ENCODE measurements at places on chromosomes 1 and 21. TPM values are rescaled to one million over a fixed set of nuclear protein-coding genes. Genes with fewer than 3 reads are reported as not detected.

Gene IFNGR2
- 46.1 TPM for total RNA-seq

Gene PWP2
- total RNA-seq, result 8.6 TPM

DNA sequence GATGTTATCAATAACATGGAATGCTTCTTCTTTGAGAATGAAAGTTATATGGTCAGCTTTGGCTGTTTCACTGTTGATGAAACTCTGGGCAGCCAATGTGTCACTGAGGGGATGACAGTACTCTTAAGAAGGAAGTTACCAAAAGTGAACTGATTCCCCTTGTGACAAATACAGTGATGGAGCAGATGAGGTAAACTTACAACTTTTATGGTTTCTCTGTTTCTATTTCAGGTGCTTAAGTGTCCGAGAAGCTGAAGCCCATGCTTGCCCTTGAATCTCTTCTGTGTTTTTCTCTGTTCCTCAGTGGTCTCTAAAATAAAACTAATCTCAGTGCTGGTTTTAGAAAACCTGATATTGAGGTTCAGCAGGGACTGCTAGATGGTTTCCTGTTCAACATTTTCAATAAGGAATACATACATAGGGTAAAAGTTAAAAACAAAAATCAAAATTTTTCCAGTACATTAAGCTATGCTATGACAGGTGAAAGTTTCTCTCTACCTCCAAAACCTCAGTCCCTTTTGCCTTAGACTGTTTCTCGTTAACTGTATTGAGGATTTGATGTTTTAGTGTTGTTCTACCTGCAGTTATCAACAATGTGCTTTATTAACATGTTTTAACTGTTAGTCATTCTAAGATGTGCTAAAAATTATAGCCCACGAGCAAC is 454.4 kb upstream of the ADGRL4 start:
- DNase-seq, result no peak

DNA sequence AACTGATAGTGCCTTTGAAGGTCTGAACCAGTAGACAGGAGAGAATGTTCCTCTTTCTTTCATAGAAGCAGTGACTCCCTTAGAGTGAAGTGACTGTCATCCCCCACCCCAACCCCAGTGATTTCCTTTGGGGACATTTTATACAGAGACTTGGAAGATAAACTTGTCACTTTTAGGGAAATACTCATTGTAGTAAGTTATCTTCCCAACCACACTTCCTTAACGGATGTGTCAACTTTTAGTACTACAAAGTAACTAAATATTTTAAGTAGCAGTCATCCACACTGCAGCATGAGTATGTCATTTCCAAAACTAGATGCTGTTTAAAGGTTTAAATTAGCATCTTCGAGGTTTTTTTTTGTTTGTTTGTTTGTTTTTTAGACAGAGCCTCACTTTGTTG is 13.7 kb downstream of the LRRC8B start:
- DNase-seq, result no peak

GRCh38 chr1:82586473-82586872 is 785.7 kb downstream of the ADGRL2 start:
- DNase-seq, result no peak

- no peak for DNase-seq
Observed at GRCh38 chr1:59214248-59215208, 82.4 kb upstream of the FGGY start.

DNA sequence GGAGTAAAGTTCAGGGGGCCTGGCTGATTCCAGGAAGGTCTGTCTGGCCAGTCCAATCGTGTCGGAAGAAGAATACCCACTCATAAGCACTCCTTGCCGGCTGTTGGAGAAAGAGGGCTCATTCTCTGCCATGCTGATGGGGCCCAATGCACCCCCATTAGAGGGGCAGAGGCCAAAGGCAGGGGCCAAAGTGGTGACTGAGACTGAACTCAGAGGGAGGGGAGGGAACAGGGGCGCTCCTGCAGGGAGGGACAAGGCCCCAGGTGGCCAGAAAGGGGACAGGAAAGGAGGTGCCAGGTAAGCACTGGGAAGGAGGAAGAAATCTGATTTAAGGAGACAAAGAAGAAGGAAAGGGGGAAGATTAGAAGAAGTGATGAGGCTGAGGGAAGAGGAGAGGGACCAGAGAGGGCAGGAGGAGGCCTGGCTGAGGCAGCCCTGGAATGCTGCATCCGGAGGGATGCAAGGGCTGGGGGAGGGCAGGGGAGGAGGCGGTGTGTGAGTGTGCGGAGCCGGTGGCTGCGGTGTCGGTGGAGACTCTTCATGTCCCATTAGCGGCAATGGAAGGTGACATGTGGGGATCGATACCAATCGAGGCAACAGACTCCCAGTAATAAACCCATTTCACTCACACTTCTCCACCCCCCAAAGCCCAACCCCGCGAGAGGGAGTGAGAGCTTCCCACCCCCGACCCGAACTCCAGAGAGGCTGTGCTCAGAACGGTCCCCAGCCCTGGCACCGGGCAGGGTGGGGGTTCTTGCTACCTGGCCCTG is 12.0 kb upstream of the ETV3L start:
- peak; percentile 88 for DNase-seq

Gene GBP7
- total RNA-seq, result not detected

DNA sequence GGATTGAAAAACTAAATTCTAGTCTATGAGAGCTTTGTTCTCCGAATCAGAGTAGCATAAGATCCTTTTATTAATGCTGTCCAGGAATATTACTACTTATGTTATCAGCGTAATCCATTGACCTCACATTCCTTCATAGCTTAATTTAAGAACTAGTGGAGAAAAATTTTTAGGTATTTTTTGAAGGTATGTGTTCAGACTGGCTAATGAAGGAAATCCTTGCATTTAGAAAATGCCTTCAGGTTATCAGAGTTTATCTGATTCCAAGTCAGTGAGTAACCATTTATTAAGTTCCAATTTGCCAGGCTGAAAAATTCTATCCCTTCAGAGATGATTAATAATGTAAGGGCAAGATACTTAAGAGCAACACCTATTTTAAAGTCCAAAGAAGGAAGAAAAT is 338.2 kb upstream of the B3GALT2 start:
- DNase-seq, result no peak

GRCh38 chr1:188270497-188270896 is 1441.7 kb downstream of the PLA2G4A start:
- DNase-seq, result no peak

DNA sequence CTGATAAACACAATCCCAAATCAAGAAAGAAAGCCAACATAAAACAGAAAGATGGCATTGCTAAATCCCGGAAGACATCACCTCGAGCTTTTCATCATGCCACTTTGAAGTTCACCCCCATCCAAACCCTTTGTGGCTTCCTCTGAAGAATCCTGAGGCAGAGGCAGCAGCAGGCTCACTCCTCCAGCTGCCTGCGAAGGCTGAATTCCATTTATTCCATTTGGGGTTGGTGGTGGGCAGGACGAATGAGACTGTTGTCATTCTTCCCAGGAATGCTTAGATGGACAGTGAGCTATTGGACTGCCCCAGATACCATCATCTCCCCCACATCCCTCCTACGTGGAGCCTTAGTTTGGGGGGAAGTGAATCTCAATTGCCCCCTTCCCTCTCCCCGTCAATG is 437.5 kb downstream of the SMYD3 start:
- DNase-seq, result no peak

GRCh38 chr1:186093437-186093836 is 281.6 kb downstream of the TPR start:
- no peak for DNase-seq

Gene ERVH48-1
- total RNA-seq, result 42.9 TPM

- no peak for DNase-seq
Observed at GRCh38 chr21:32515874-32516273, 69.4 kb downstream of the TCP10L start.

Gene MTFR1L
- 38.8 TPM for total RNA-seq

DNA sequence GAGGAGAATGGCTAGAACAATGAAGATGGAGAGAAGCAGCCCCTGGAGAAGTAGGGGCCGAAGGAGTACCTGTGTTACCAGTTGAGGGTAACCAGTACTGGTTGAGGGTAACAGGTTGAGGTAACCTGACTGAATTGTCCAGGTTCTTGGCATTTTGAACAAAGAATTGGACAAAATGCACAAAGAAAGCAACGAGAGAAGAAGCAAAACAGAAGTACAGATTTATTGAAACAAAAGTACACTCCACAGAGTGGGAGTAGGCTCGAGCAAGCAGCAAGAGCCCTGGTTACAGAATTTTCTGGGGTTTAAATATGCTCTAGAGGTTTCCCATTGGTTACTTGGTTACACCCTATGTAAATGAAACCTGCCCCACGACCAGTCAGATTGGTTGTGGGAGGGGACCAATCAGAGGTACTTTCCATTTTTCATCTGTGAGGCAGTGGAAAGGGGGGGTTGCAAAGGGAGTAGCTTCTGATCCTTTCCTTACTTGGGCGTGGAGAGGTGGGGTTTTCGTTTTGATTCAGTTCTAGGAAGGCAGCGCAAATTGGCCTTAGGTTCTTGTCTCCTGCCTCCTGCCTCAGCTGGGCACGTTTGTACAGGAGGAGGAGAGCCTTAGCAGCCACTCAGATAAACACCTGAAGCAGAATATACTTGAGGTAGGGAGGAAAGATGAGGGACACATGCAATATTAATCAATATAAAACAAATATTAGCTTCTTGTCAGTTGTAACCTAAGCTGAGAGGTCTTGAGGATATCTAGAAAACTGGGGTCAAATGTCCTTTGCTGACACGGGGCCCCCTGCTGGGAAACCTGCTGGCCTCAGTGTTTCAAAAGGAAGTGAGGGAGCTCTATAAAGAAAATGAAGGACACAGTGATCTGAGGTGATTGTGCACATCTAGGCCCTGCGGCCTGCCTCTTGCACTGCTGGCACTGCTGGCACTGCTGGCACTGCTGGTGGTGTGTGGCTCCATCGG is 14.3 kb upstream of the LSM10 start:
- DNase-seq, result peak; percentile 43

Gene KCNJ15
- not detected for total RNA-seq

- no peak for DNase-seq
Observed at GRCh38 chr1:181768930-181769280, 285.6 kb downstream of the CACNA1E start.

DNA sequence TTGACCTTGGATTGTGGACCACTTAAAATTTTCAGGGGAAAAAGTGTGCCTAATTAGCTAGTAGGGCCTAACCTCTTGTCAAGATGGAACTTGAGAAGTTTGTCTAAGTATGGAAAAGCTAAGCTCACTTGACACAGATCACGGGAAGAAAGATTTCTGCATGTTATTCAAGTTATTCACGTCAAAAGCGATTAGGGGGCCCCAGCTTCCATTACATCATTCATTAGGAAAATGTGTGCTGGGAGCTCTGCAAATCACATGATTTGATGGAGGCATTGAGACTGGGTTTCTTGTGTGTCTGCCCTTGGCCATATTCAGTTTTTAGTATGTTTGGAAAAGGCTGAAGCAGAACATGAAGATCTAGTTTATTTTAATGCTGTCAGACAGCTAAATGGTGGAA is 15.5 kb upstream of the POGZ start:
- peak; percentile 27 for DNase-seq

DNA sequence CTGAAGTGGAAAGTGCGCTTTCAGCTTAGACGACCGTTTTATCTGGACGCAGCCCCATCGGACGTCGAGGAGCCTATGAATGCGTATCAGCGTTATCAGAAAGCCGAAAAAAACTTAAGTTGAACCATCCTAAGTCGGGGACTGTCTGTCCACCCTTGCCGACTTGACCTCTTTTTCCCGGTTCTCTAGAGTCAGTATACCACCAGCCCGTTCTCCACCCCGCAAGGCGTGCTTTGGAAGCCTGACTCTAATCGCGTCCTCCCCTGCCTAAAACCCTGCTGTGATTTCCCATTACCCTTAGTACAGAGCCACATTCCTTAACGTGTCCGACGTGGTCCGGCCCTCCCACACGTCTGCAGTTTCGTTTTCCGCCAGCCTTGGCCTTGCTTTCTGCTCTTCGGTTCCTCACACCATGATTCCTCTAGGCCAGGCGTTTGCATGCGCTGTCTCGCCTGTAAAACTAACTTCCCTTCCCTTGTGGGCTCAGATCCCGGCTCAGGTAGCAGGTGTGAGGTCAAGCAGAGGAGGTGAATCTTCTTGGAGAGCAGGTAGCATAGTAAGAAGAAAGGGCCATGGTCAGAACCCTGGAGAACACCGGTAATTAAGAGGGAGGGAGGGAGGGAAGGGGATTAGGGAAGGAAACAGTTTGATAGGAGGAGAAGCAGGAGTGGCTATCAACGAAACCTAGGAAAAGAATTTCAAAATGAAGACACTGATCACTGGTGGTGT is 865 bp downstream of the ADPRS start:
- DNase-seq, result peak; percentile 67

Gene FCMR
- not detected for total RNA-seq

DNA sequence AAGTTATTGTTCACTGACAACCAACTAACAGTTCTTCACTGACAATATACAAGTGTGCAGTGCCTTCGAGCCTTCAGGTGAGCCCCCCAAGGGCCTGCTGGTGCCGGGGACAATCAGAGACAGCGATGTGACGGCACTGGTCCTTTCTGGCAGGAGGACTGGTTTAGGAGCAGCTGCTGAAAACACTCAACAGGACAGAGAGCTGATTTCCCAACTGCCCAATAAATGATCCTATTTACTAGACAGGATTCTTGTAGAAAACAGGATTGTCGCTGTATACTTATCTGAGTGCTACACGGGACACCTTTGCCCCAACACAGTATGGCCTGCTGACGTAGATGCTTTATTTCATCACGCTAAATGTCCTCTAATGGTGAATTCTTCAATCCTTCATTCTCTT is 65.4 kb downstream of the TP53BP2 start:
- DNase-seq, result no peak

Gene PROK1
- not detected for total RNA-seq

Gene CFH
- total RNA-seq, result not detected

DNA sequence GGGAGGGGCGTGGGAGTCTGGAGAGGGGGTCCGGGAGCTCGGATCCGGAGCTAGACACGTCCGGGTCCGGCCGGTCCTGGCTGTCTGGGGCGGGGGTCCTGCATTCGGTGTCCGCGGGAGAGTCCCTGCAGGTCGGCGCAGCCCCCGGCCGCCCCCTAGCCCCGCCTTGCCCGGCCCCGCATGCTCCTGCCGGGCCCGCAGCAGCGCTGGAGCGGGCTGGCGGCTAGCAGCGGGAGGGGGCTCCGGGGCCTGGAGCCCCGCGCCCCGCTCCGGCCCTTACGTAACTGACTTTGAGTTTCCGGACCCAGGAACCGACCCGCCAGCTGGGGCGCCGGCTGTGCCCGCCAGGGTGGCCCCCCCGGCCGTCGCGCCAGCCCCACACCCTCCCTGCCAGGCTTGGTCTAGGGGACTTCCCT is 26.9 kb upstream of the EPB41 start:
- DNase-seq, result peak; percentile 87

DNA sequence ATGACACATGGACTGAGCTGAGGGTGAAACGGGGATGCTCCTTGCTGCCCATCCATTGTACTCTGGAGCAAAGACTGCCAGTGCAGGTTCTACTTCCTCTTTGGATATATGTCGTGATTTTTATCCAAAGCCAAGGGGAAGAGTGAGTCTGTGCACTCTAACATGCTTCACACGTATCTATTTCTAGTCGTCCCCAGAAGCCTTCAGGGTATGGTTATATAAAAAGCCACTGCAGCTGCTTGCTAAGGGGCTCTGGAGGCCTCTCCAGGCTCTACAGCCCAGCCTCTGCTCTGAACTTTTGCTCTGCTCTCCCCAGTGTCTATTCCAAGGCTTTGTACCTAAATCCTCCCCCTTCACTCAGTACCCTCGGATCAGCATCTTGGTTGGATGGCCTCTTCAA is 20.1 kb downstream of the PAFAH2 start:
- DNase-seq, result no peak

- DNase-seq, result no peak
Observed at GRCh38 chr1:158140764-158141192, 39.9 kb upstream of the CD1D start.

Gene OR2T29
- total RNA-seq, result not detected

Gene TMEM200B
- 59.5 TPM for total RNA-seq
